ENCODE measurements at places on chromosomes 12 and 14. TPM values are rescaled to one million over a fixed set of nuclear protein-coding genes. Genes with fewer than 3 reads are reported as not detected.

The CIROP gene
- polyA plus RNA-seq, result 0.07 TPM

The CCDC197 gene
- polyA plus RNA-seq, result not detected

The CBX5 gene
- 8.4 TPM for polyA plus RNA-seq

The SLC5A8 gene
- polyA plus RNA-seq, result 0.55 TPM

The IL26 gene
- 0.07 TPM for polyA plus RNA-seq

The CD69 gene
- 222 TPM for polyA plus RNA-seq

The ZNF26 gene
- 9.0 TPM for polyA plus RNA-seq

The SSTR1 gene
- polyA plus RNA-seq, result 0.27 TPM

The NRXN3 gene
- 1.5 TPM for polyA plus RNA-seq

The CMA1 gene
- polyA plus RNA-seq, result 0.96 TPM

The VRK1 gene
- polyA plus RNA-seq, result 23.0 TPM

The TROAP gene
- 12.4 TPM for polyA plus RNA-seq

The TULP3 gene
- 10.5 TPM for polyA plus RNA-seq

The TPH2 gene
- polyA plus RNA-seq, result 0.07 TPM

The TPI1 gene
- 282 TPM for polyA plus RNA-seq

The BBOF1 gene
- polyA plus RNA-seq, result 5.1 TPM
